ENCODE measurements at places on chromosomes 4 and X. TPM values are rescaled to one million over a fixed set of nuclear protein-coding genes. Genes with fewer than 3 reads are reported as not detected.
A peak's percentile ranks its signal among the peaks of the same experiment; 100 is the strongest.

GRCh38 chrX:124223524-124223923 is 108.9 kb upstream of the TEX13D start:
- H3K27ac ChIP-seq = no peak overlapping the region
- H3K36me3 ChIP-seq = no peaks in the 10 kb centered on the region

- no peak for DNase-seq
- no peaks in the 10 kb centered on the region for H3K4me1 ChIP-seq
These were observed 60.2 kb upstream of the CBR4 start for GRCh38 chr4:169070071-169070894.

DNA sequence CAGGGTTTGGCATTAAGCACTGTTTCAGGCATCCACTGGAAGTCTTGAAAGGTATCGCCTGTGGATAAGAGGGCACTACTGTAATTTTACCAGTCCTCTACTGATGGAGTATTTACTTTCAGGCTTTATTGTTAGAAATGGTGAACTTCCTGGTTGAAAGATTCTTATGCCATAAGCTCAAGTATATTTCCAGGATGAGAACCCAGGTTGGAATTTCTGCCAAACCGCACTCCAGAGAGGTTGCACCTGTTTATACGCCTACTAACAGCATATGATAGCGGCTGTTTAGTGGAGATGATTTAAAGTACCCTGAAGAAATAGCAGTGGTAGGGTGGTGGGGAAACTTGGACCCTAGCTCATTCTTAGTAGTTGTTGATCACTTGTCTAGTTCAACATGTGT is 9.9 kb downstream of the FNIP2 start:
- DNase-seq = no peak
- H3K4me3 ChIP-seq = no peak overlapping the region
- H3K27me3 ChIP-seq = no peaks in the 10 kb centered on the region
- H3K4me1 ChIP-seq = peaks cover 61% of the 10 kb centered on the region
- H3K27ac ChIP-seq = peak overlapping the region; percentile 2
- no peaks in the 10 kb centered on the region for H3K36me3 ChIP-seq

- no peak overlapping the region for H3K27ac ChIP-seq
- no peaks in the 10 kb centered on the region for H3K4me1 ChIP-seq
- no peaks in the 10 kb centered on the region for H3K27me3 ChIP-seq
These were observed 32.2 kb downstream of the ZCCHC12 start for GRCh38 chrX:118855681-118856310.

DNA sequence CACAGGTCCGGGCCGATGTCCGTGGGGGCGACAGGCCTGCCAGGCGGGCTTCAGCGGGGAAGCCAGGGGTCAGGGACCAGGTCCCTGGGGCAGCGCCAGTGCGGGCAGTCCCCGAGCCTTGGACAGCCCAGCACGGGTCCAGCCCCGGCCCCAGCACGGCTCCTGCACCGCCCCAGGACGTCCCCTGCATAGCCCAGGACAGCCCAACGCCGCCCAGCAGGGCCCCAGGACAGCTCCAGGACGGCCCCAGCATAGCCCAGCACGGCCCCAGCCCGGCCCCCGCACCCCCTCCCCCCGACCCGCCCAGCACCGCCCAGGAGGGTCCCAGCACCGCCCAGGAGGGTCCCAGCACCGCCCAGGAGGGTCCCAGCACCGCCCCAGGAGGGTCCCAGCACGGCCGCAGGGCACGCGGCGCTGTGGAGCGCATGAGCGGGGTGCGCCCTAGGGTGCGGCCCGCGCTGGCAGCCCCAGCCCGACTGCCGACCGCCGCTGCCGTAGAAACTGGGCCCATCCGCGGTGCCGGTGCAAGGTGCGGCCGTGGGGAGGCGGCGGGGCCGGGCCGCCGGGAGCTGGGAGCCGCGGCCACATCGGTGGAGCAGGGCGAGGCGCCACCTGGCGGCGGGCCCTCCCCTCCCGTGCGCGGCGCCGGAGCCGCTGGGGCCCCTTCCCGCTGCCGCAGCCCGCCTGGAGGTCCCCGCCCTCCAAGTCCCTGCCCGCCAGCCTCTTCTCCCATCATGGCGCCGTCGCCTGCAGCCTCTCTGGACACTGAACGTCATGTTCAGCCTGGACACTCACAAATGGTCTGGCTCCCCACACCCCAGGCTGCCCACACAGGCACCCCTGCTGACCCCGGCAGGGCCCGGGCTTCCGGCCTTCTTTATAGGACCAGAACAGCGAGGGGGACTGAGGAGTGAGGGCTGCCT is 106.8 kb upstream of the NKX1-1 start:
- H3K36me3 ChIP-seq = no peaks in the 10 kb centered on the region
- H3K4me1 ChIP-seq = peaks cover 9% of the 10 kb centered on the region
- H3K27me3 ChIP-seq = peaks cover 31% of the 10 kb centered on the region
- H3K4me3 ChIP-seq = no peak overlapping the region

DNA sequence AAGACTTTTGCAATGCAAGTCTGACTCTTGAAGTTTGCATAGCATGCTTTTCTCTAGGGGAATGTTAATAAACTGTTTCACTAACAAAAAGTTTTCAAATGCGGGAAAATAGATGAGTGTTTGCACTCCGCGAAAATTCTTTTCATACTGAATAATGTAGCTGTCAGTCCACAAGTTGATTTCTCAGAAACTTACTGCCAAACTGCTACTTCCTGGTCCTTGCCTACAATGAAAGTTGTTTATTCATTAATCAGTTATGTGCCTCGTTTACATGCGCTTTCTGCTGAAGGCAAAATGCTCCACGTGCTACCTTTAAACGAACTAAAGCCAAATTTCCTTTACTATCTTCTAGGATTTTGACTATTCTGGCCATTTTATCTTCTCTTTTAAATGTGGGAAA is 166.2 kb downstream of the MAGEB17 start:
- H3K27me3 ChIP-seq = no peaks in the 10 kb centered on the region
- no peak overlapping the region for H3K27ac ChIP-seq
- no peaks in the 10 kb centered on the region for H3K36me3 ChIP-seq
- DNase-seq = no peak
- H3K4me1 ChIP-seq = no peaks in the 10 kb centered on the region
- H3K4me3 ChIP-seq = no peak overlapping the region

GRCh38 chr4:121344098-121344497 is 36.7 kb downstream of the QRFPR start:
- H3K27ac ChIP-seq = no peak overlapping the region
- H3K36me3 ChIP-seq = no peaks in the 10 kb centered on the region
- H3K27me3 ChIP-seq = no peaks in the 10 kb centered on the region
- H3K4me3 ChIP-seq = no peak overlapping the region
- no peak for DNase-seq

DNA sequence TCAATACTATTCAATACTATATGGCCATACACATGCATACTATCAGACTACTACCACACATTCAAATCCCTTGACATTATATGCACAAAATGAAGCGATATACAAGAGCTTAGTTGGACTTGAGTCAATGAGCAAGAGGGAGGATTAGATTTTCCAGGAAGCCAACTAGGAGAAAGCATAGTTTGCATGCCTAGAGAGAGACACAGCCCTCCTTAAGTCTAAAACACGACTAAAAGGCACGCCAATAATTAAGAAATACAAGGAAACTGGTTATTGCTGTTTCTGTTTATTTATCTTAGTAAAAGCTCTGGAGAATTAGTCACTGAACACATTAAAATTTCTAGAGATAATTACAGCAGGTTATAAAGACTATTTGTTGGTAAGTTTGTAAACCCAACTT is 21.8 kb downstream of the MBNL3 start:
- no peaks in the 10 kb centered on the region for H3K27me3 ChIP-seq
- no peak overlapping the region for H3K4me3 ChIP-seq
- DNase-seq = no peak
- no peak overlapping the region for H3K27ac ChIP-seq
- H3K36me3 ChIP-seq = no peaks in the 10 kb centered on the region
- H3K4me1 ChIP-seq = no peaks in the 10 kb centered on the region

The EXOC1L gene
- total RNA-seq = not detected

The BST1 gene
- total RNA-seq = 5.3 TPM

The TLR7 gene
- total RNA-seq = 0.28 TPM

All from sigmoid colon (tissue), 7 donors.